ENCODE measurements at places on chromosomes 2 and 18. TPM values are rescaled to one million over a fixed set of nuclear protein-coding genes. Genes with fewer than 3 reads are reported as not detected.

GRCh38 chr18:47285456-47285855 is 34.0 kb upstream of the SKOR2 start:
- DNase-seq: no peak

The MC2R gene
- total RNA-seq: not detected

GRCh38 chr18:3481696-3482210 is 31.8 kb downstream of the TGIF1 start:
- DNase-seq: peak; percentile 71

GRCh38 chr18:64692826-64693225 is 543.9 kb upstream of the LINC00305 start:
- DNase-seq: no peak

The SERTAD2 gene
- 6.8 TPM for total RNA-seq

The RAB27B gene
- total RNA-seq: 3.9 TPM

- DNase-seq: no peak
Measured at GRCh38 chr2:13485256-13485655, 768.5 kb downstream of the TRIB2 start.

DNA sequence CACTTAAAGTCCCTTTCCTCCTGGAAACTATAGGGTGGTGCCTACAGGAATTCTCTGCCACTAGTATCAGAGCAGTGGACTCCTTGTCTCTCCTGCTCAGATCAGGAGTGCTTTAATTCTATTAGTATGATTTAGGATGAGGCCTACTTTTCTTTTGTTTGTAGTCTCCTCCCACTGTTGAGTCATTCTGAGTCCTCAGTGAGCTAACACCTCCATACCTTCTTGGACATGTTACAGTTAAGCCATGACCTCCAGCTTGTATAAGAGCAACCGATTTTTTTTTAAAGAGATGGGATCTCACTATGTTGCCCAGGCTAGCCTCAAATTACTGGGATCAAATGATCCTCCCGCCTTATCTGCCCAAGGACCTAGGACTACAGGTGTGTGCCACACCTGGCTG is 48.7 kb upstream of the OTOF start:
- DNase-seq: no peak

The PROKR1 gene
- not detected for total RNA-seq

The POMC gene
- total RNA-seq: 0.32 TPM

GRCh38 chr18:49924293-49924983 is 111.1 kb upstream of the ACAA2 start:
- DNase-seq: no peak

- DNase-seq: peak; percentile 55
Measured at GRCh38 chr2:183037074-183037552, 1.1 kb downstream of the NCKAP1 start.

DNA sequence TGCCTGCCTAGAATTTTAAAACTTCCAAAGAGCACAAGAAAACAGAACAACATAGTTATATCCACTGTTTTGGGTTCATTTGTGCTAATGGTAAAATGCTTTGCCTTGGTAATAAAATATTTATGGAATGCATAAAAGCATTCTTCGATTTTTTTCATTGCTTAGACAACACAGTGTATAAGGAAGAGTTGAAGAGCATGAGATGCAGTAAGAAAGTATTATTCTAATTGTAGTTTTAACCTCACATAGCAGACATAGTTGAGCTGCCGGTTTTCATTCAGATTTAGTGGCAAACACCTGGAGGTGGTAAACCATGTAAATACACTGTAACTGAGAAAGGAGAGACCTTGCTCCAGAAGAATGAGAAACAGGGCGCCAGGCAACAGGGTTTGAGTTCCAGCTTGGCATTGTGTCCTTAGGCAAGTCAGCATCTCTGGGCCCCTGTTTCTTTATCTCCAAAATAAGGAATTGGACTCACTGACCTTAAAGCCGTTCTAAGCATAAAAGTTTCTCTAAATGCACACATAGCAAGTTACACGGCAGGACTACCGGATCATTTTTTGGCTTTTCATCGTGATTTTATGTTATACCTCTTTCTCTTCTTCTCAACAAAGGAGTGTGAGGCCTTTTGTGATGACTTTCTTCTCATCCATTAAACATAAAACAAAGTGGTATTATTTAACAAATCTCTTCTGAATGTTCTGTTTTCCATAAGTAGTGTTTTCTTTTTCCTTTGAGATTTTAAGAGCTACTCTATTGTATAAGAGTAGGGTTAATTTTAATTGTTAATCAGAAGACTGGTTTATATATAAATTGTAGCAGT is 7.9 kb downstream of the UGP2 start:
- no peak for DNase-seq

DNA sequence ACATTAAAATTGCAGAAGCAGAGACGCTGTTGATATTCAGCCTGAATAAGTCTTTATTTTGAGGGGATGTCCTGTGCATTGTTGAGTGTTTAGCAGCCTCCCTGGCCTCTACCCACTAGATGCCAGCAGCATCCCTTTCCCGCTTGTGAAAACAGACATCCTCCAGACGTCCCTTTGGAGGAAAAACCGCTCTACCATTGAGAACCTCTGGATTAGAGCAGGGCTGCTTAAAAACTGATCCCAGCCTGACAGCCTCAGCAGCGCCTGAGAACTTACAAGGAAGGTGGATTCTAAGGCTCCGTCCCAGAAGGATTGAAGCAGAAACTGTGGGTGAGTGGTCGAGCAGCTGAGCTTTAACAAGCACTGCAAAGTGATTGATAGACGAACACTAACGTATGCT is 349.7 kb downstream of the CYRIA start:
- no peak for DNase-seq

The C2orf72 gene
- not detected for total RNA-seq

GRCh38 chr18:48195787-48196186 is 213.4 kb downstream of the ZBTB7C start:
- no peak for DNase-seq

GRCh38 chr2:118842661-118843482 is 4.6 kb downstream of the EN1 start:
- DNase-seq: no peak

The ALK gene
- total RNA-seq: not detected

GRCh38 chr2:218780046-218780445 is 1.9 kb upstream of the CYP27A1 start:
- no peak for DNase-seq

DNA sequence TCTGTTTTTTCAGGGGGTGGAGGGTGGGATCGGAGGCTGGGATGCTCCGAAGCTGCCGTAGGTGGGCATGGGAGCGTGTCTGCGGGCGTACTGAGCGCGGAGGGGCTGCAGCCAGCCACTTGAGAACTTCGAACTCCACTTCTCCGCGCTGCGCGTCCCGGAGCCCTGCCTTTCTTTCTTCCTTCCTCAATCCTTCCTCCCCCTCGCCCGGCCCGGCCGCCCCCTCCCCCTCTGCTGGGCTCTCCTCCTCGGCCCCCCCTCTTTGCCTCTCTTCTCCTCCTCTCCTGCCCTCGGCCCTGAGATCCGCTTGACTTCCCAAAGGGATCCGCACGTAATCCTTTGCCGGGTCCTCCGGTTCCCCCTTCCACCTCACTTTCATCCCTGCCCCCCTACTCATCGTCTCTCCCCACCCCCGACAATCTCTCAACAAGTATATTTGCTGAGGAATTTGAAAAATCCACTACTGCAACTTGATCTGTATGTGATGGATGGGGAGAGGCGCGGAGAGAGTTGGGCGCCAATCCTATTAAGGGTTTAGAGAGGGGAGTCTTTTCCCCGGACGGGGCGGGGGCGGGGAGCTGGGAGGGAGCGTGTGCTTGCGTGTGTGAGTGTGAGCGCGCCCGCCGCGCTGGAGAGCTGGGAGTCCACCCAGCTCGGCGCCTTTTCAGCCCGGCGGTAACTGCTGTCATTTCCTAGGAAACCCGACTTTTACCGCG is 1.1 kb downstream of the GLI2 start:
- peak; percentile 92 for DNase-seq

GRCh38 chr18:63773551-63773950 is 1.7 kb upstream of the SERPINB7 start:
- no peak for DNase-seq

The KHK gene
- total RNA-seq: 1.3 TPM

Data from fibroblast of villous mesenchyme (primary cell).